ENCODE measurements at places on chromosomes 1 and 21.

DNA sequence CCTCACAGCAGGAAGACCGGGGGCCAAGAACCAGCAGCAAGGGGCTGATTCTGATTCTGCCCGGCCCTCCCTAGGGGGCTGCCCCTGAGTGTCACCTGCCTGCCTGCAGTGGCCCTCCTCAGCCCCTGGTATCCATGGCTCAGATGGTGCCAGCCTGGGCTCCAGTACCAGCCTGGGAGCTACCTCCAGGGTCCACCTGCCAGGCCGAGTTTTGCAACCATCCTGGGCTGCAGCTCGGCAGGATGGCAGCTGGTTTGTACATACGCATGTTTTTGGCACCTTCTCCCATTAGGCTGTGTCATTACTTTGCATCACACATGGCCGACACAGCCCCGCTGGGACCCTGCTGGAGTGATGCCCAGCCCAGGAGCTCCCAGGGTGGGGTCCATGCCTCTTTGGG lies 93.3 kb upstream of the WNT4 start:
- DNase-seq, result no peak

DNA sequence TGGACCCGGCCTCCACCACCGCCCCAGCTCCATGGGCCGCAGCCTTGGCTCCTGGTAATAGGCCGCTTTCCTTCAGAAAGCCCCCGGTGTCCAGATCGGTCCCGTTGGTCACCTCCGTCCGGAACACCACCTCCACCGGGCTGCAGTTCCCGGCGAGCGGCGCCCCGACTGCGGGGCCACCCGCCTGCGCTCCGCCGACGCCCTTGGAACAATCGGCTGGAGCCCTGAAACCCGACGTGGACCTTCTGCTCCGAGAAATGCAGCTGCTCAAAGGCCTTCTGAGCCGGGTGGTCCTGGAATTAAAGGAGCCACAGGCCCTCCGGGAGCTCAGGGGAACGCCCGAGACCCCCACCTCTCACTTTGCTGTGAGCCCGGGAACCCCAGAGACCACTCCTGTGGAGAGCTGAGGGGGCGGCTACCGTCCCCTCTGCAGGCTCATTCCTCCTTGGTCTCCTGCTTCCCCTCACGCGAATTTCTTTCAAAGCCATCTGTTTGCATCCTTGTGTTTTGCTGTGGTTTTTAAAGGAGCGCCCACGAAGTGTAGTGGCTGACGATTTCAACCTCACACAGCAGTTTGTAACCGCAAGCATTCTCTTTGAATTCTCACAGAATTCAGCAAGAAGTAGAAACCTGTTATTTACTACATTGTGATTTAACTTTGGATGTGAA lies 6.0 kb downstream of the FCRLB start:
- DNase-seq, result no peak

DNA sequence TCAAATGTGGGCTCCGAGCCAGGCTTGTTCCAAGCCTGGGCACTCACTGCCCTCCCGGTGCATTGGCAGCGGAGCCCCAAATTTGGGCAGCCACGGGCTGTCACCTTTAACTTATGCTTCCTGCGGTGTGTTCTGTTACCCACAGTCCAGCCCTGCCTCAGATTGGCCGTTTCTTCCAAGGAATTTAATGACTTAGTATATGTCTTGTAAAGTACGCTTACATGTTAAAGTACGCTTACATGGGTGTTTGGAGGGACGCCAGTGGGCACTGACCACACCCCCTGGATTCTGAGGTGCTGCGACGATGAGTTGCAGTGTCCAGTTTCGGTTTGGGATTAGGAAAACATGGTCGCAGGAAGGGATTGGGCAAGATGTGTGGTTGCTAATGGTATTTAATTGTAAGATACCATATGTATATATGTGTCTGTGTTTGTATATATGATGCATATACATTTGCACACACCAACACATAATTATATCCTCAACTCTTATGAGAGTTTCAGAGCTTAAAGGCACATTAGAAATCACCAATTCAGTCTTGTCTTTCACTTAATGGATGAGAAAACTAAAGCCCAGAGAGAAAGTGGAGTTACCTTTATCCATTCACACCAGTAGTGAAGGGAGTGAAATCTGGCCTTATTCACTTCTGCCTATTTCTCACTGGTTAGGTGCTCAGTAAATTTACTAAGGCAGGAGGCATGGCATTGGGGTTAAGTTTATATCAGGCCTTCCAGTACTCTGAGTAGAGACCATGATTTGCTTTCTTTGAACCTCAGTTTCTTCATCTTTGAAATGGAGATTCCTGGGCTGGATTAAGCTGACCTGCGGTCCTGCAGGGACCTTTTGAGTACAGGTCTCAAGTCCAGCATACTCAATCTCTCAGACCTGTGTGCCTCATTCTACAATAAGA lies 1.0 kb downstream of the SMYD2 start:
- DNase-seq, result no peak

DNA sequence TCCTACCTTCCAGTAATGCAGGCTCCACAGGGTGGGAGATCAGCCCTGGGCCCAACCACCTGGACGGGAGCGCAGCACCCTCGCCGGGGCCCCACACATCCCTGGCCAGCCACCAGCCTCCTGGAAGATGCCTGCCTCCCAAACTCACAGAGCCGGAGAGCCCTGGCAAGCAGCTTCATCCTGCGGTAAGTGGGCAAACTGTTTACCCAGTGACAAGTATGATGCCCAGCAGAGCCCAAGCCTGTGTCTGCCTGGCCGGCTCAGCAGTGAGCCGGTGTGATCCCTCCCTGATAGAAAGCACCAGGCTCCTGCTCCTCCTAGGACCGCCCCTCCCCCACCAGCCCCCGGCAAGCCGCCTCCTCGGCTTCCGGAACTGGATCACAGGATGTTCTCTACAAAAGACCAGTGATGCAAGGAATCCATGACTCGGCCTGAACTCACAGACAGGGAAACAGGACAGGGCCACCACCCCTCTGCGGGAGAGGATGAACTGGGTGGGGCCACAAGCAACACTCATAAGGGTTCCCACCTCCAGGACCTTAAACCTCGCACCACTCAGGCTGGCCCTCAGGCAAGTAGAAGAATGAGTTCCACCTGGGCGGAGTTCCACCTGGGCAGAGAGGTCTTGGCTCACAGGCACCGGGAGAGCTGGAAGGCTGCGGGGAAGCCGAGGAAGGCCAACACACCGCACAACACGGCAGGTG lies 7.9 kb downstream of the ACOT7 start:
- DNase-seq, result no peak

- DNase-seq, result no peak
These were observed 18.5 kb upstream of the LRRN2 start for GRCh38 chr1:204703826-204704612.

DNA sequence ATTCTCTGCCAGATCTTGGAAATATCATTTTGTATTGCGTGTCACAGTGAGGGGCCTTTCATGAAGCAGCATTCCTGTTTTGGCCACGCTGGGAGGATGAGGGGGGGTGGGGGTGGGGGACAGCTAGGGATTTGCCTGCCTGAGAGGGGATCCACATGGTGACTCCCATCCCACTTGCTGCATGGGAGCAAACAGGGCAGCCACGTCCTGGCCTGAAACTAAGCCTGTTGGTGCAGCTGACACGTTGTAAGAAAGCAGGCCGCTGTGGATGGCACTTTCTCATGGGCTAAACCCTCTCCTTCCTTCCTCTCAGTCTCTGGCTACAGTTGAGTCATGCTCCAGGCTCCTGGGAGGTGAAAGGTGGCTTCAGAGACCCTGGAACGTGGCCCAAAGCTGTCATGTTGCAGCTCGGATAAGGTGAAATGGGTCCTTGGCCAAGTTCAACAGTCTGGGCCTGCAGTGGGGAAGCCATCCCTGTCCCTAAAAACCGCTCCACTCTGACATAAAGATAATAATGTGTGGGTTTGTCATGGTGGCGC lies 346.7 kb upstream of the VAMP3 start:
- no peak for DNase-seq

DNA sequence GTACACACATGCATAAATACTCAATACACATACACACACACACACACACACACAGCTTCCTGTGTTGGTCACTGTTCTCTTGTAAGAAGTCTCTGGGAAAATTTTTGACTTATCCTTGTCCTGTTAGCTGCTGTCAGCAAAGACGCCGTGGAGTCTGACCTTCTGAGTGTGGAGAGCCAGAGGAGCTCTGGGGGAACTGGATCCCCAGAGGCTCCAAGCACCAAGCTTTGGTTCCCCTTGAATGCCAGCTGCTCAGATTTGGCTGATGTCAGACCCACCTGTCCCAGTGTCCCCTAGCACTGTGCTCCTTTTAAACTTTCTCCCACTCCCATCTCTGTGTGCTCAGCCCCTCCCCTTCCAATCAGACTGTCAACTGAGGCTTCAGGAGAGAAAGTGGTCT lies 319.1 kb downstream of the CAMTA1 start:
- DNase-seq, result no peak

DNA sequence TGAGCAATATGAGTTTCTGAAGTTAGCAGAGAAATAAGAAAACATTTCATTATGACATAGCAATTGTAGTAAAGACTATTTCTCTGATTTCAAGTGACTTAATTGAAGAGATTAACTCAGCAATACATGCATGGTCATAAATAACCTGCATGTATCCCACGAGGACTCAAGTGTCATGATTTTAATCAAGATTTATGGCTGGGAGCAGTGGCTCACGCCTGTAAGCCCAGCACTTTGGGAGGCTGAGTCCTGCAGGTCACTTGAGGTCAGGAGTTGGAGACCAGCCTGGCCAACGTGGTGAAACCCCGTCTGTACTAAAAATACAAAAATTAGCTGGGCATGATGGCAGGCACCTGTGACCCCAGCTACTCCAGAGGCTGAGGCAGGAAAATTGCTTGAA lies 311.9 kb upstream of the PLD5 start:
- no peak for DNase-seq

- DNase-seq, result no peak
These were observed 61.4 kb upstream of the DIRAS3 start for GRCh38 chr1:68111519-68112436.

DNA sequence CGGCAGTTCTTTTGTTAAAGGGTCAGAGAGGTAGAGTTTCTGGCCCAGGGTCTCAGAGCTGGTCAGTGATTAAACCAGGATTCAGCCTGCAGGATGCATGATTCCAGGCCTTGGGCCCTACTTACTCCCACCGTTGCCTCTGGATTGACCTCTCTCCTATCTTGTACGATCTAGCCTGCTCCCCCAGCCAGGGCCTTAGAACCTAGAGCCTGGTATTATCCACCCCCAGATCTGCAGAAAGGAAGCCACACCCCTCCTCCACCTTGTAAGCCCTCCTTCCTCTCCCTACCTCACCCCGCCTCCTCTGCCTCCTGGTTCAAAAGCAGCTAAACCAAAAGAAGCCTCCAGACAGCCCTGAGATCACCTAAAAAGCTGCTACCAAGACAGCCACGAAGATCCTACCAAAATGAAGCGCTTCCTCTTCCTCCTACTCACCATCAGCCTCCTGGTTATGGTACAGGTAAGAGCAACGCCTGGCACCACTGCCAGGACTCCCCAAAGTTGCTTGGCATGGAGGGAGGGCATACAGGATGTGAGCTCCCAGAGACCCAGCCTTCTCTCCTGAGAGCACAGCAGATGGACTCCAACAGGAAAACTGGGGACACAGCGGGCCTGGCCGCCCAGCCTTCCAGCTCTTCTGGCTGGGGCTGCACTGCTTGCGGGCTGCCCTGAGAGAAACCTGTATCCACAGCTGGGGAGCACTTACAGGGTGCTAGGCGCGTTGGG lies at the start of gene CD52:
Gene CD52 (plus strand): TSS at position 347 of the 726 bp plus-strand sequence. CDS start 60 bp downstream, at position 407.
- peak; percentile 67 for DNase-seq

DNA sequence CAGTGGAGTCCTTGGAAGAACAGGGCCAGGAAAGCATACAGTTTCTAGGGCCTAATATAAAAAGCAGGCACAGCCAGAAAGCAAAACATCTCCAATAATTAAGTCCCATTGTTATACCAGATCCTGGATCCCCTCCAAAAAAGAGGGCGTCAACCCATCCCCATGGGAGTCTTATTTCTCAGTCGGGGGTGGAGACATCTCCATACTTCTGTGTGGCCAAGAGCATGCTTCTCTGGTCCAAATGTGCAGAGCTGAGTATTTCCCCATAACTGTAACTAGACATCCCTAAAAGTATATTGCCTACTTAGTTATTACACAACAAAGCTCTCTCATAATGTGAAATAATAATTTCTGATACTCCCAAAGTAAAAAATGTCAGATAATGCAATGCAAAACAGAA lies 104.2 kb upstream of the SOX13 start:
- DNase-seq, result no peak

GRCh38 chr1:1826356-1827088 lies 48.3 kb upstream of the NADK start:
- DNase-seq, result no peak

- no peak for DNase-seq
These were observed 83.5 kb upstream of the ZNF281 start for GRCh38 chr1:200493344-200493743.

- no peak for DNase-seq
These were observed 431.5 kb upstream of the CHRM3 start for GRCh38 chr1:238954865-238955264.

- DNase-seq, result no peak
These were observed 746 bp downstream of the TADA1 start for GRCh38 chr1:166875302-166875733.

GRCh38 chr1:26791148-26791547 lies 3.4 kb downstream of the PIGV start:
- DNase-seq, result no peak

DNA sequence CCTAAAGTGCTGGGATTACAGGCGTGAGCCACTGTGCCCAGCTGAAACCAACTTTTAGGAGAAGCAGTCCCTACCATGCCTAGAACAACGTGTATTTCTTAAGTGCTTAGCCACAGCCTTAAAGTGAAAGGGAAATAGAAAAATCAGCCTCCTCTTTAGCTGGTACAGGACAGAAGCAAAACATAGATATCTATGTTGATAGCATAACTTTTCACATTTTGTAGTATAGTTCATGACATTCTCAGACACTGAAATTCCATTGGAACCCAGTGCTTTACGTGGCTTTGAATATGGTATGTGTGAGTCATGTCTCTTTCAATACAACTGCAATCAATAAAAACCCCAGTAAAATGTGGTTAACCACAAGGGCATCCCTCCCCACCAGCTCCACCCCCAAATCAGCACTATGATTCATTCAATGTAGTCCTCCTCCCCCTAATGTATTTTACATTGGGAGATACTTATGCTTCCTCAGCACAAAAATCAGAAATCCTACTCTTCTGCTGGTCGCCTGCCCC lies 32.1 kb downstream of the TGFB2 start:
- no peak for DNase-seq

GRCh38 chr1:161185282-161185682 lies 8.0 kb upstream of the B4GALT3 start:
- peak; percentile 49 for DNase-seq

- DNase-seq, result no peak
These were observed 2.1 kb downstream of the C1orf167 start for GRCh38 chr1:11764115-11764514.

GRCh38 chr21:33802481-33802880 lies 113.1 kb downstream of the ATP5PO start:
- DNase-seq, result no peak

- no peak for DNase-seq
These were observed 79.6 kb downstream of the PROX1 start for GRCh38 chr1:214067397-214067796.

Measured in GM12891 (cell line).